ENCODE measurements at places on chromosomes 7 and 10.

DNA sequence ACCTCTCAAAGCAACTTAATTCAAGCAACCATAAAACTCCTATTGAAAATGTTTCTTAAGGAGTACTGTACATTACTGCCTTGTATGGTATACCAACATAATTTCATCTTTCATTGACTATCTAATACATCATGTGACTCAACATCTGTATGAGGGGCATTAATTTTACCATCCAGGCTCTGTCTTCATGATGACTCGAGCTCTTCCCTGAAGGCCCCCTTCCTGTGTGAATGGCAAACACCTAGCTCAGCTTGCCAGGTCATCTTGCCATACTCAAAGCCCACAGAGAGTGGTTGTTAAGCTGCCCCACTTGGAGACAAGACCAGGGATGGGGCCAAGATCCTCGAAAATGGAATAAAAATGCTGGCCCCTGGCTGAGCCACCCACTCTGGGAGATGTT is 82.4 kb downstream of the SGMS1 start:
- DNase-seq, result no peak

DNA sequence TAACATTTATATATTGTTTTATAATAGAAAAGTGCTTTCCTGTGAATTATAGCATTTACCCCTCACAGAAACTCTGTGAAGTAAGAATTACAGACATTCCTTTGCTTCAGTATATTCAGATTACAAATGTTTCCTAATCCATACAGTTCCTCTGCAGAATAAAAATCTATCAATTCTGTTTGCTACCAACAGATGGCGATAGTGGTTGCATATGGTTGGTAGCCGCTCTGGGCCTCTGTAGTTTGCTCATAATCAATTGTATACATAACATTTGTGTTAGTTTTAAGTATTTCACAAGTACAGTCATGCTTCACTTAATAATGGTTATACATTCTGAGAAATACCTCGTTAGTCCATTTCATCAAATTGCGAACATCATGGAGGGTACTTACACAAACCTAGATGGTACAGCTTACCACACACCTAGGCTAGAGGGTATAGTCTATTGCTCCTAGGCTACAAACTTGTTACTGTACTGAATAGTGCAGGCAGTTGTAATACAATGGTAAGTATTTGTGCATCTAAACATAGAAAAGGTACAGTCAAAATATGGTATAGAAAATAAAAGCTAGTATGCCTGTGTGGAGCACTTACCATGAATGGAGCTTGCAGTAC is 94.4 kb upstream of the STEAP4 start:
- DNase-seq, result no peak

DNA sequence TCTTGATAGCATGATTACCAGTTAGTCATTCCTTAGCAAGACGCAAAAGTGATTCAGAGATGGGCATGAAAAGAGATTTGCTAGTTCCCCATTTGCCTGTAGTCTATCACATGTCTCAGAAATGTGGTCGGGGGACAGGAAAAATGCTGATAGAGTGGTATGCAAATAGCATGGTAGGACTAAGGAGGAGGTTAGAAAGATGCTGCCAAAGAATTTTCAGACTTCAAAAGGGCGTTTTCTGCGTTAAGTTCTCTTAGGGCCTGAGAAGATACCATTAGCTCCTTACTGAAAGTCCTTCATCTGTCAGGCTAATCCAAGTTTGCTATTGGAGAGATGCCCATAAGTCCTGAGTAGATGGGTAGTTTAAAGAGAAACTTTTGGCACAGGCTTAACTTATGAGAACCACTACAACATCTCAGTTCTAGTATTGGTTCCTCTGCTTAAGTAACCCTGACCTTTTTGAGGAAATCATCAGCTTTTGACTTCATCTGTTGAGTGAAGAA is 2.7 kb downstream of the CALD1 start:
- no peak for DNase-seq

GRCh38 chr10:30046476-30046875 is 12.9 kb downstream of the JCAD start:
- DNase-seq, result no peak

DNA sequence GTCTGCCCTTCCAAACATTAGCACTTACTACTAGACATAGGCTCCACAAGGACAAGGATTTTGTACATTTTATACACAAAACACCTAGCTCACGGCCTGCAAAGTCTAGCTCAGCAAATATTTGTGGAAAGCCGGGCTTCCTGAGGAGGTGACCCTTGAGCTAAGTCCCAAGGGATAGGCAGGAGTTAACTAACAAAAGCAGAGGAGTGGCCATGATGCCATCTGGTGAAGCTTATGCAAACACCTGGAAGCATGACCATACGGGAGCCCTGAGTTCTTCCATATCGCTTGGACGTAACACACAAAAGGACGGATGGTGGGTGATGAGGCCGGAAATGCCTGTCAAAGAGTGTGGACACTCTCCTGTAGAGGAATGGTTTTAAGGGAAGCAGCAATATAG is 25.9 kb upstream of the YAE1 start:
- no peak for DNase-seq

GRCh38 chr10:102001435-102002068 is 54.4 kb downstream of the ARMH3 start:
- no peak for DNase-seq

DNA sequence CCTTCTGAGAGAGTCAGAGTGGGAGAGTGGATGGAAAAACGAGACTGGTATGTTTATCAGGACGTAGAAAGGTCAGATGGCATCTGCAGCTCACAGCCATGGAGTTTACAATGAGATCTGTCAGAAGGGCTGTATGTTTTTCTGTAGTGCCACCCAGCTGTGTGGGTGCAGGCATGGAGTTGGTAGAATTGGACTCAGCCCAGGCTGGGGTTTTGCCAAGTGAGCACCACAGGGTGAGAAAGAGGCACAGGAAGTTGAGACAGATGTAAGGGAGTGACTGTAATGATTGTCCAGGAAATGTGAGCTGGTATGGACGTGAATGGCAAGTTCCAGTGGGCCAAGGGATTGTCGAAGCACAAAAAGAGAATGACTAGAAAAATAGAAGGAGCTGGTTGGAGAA is 9.1 kb upstream of the ZYX start:
- no peak for DNase-seq

DNA sequence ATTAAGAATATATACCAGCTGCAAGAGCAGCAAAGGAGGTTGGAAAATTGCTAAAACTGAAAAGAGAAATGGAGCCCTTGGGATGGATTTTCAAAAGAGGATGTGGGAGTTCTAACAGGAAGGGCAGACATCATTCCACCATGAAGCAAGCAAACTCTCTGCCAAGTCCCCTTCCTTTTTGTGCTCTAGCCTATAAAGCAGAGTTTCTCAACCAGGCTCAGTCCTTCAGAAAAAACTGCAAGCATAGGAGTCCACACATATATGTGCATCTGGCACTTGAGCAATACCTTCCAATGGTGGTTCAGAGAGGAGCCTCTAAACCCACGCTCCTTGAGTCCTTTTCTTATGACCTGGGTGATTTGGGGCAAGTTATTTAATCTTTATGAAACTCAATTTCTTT is 98.6 kb upstream of the MKX start:
- no peak for DNase-seq

Measured in activated CD4-positive, CD25-positive, alpha-beta regulatory T cell treated with anti-CD3 and anti-CD28 coated beads, Interleukin-2, amount 50 U/mL, for 72 hours (primary cell).